ENCODE measurements at places on chromosomes 2 and 18.

DNA sequence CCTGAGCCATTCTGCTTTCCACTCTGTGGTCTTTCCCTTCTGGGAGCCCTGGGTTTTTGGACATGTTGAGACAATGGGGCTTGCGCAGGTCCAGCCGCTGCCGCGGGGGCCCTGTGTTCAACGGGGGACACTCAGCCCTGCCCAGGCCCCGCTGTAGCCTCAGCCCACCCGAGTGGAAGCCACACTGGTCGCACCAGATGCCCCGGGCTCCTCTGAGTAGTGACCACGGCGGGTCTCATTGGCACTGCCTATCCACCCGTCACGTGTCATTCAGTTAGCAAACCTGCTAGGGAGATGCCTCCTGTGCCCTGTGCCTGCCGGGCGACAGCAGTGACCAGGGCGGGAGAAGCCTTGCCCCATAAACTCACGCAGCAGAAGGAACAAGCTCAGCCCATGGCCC, 19.1 kb downstream of the D2HGDH start:
- no peak for DNase-seq

DNA sequence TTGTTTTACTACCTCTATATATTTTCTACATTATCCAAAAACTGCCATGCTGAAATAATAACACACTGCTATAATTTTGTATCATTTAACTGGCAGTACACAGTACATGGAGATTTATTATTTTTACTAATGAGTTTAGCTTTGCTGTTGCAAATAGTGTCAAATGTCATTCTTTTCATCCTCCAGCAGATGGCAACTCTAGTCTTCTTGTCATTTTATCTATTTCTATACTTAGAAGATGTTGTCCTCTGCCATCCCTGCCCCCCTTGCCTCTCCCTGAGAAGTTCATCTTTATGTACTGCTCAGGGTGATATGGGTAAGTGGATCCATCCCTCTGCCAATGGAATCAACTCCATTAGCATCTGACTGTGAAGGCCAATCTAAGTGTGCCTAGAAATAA, 21.7 kb upstream of the LRRTM1 start:
- DNase-seq, result peak; percentile 32

GRCh38 chr18:10264260-10264659, 190.2 kb upstream of the APCDD1 start:
- no peak for DNase-seq

DNA sequence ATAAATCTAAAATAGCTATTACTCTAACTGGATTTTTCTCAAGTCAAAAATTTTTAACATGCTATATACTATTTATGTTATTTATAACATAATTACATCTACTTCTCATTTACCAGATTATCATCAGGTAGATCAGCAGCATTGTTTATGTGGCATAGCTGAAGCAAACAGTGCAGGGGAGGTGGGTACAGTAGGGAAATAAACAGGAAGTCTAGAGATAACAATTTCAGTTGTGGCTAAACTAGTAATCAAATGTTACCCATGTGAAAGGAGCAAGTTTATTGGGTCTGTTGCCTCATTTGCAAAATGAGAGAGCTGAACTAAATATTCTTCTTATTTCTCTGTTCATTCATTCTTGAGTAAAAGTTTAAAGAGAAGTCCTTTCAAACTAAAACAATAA, 27.7 kb downstream of the GFPT1 start:
- DNase-seq, result no peak

DNA sequence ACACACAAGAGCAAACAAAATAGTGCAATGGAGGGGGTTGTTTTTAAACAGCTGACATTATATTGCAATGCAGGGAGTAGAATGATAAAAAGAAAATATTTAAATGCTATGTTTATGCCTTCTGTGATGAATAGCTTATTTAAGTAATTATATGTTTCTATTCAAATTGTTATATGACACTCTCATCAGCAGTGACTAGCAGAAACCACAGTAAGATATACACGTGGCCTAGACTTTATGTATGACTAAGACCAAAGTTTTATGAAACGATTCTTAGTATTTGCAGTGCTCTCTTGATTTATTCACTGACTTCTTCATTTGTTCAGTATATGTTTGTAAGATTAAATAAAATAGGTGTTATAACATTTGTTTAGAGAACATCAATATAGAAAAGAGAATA, 26.1 kb upstream of the C1D start:
- no peak for DNase-seq

DNA sequence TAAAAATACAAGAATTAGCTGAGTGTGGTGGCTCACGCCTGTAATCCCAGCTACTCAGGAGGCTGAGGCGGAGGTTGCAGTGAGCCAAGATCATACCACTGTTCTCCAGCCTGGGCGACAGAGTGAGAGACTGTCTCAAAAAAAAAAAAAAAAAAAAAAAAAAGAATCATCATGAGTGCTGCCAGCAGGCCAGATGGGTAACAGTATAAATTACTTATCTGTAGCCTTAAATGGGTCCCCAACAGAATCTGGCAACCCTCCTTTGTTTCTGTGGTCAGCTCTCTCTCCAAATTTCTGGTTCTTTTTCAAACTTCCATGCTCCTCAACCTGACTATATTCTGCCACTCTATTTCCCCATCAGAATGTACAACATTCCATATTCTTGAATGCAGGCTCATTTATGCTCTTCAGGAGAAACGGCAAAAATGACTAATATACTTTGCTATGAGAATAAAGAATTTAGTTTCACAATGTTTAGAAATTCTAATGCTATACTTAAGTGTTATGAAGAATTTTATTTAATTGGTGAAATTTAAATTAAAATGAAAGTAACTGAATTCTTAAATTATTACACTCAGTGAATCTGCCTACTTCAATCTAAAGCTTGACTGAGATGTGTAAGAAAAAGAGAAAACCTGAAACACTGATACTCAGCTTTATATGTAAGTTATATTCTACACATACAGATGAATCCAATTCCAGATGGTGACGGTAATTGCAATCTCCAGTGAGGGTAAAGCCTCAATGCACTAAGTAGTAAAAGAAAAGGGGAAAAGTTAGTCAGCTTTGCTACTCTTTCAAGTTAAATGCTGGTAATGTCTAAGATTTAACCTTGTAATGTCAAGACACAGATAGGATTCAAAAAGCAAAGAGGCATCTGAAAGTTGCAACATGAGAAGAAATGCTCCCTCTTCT, 24.8 kb downstream of the LPIN2 start:
- no peak for DNase-seq

DNA sequence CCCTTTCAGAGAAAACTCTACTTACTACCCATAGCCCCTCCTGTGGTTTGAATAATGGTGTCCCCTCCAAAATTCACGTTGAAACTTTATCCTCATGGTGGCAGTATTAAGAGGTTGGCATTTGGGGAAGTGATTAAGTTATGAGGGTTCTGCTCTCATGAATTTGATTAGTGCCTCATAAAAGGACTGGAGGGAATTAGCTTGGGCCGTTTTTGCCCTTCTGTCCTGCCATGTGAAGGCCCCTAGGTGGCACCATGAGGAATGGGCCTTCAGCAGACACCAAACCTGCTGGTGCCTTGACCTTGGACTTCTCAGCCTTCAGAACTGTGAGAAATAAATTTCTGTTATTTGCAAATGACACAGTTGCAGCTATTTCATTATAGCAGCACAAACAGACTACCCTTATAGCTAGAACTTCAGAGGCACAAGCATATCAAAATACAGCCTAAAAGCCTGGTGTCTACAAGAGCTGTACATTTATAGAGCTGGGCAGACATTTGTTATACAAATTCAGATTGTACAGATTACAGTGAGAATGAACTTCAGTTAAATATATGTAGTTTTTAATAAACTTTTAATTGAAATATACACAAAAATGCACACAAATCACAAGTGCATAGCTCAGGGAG, 2.6 kb upstream of the PTPN2 start:
- no peak for DNase-seq

DNA sequence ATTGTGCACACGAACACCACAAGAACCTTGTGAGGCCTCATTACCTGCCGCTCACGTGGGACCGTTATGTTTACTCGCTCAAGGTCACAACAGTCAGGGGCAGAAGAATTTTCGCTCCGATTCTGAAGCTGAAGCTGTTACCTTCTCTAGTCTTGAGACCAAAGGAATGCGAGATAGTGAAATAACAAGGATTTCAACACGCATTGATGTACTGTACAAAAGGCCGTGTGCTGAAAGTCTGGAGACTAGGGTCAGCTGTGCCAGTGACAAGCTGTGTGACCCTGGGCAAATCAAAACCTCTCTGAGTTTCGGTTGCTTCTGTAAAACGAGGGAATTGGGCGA, 583 bp downstream of the NEMP2 start:
- no peak for DNase-seq

GRCh38 chr18:48643262-48643661, 104.4 kb downstream of the CTIF start:
- DNase-seq, result no peak

- no peak for DNase-seq
These were observed 33.8 kb downstream of the CCDC93 start for GRCh38 chr2:117979911-117980701.

DNA sequence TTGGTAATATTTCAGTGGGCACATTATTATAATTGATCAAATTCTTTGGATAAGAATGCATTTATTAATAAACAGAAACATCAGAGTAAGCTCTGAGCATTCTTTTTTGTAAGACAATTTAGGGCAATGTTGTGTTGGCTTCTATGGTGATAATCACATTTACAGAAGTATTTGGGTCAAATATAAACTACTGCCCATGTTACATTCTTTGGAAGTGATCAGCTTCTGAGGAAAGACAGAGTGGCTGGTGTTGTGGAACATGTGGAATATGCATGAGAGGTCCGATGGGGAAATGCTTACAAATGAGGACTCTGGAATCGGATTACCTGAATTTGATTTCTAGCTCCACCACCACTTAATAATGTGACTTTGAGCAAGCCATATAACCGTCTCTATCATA, 19.4 kb downstream of the SERPINB13 start:
- DNase-seq, result no peak

DNA sequence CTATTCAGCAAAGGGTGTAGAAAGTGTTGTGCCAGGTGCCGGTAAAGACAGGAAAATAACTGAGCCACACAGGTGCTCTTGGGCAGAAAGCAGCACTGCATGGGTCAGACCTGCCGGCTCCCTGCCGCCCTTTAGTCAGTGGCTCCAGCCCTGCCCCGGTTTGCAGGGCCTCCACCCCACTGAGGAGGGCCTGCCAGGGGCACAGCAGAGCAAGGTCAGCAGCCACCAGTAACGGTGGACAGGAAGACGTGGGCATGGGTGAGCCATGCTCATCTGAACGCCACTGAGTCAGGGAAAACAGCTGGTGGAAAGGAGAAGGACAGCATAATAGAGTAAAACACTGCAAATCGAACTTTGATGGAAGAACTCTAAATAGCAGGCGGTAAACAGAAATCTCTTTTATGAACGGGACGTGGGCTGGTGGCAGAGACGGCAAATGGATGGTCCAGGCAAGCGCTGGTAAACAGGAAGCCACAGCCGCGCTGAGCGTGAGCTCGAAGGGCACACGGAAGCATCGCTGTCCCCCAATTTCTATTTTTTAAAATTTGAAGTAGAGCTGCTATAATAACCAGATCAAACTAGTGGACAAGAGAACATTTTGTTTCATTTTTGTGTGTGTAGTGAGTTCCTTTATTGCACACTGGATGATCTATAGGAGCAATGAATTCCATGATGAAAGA, 141.8 kb upstream of the ALKAL2 start:
- no peak for DNase-seq

DNA sequence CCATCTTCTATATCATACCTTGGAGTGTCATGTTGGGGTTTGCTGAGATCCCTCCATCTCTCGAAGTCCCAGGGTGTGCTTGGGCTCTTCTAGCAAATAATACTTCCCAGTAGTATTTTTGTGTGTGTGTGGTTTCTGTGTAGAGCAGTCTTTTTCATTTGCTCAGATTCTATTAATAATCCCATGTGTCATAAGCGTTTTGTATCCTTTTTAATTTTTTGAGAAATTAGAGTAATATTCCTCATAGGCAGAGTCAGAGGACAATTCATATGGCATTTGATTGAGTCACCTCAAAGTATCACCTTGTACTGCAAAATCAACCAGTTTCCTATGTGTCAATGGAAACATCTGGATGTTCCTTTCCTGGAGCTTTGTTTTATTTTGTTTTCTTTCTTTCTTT, 37.4 kb upstream of the PPP1R1C start:
- no peak for DNase-seq

GRCh38 chr2:200338692-200339091, 32.2 kb downstream of the SPATS2L start:
- no peak for DNase-seq

- no peak for DNase-seq
These were observed 39.6 kb downstream of the RAB3GAP1 start for GRCh38 chr2:135091681-135092080.

DNA sequence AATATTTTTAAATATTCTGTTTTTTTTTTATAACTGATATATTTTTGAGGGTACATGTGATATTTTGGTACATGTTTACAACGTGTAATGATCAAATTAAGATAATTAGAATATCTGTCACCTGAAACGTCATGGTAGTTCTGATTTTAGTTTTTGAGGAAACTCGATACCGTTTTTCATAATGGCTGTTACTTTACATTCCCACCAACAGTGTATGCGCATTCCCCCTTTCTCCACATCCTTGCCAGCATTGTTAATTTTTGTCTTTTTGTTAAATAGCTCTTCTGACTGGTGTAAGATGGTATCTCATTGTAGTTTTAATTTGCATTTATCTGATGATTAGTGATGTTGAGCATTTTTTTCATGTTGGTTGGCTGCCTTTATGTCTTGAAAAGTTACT, 206.8 kb upstream of the STON1 start:
- DNase-seq, result no peak

GRCh38 chr18:51234117-51235008, 36.9 kb upstream of the MEX3C start:
- no peak for DNase-seq
